ENCODE measurements at places on chromosomes 3 and 15.

DNA sequence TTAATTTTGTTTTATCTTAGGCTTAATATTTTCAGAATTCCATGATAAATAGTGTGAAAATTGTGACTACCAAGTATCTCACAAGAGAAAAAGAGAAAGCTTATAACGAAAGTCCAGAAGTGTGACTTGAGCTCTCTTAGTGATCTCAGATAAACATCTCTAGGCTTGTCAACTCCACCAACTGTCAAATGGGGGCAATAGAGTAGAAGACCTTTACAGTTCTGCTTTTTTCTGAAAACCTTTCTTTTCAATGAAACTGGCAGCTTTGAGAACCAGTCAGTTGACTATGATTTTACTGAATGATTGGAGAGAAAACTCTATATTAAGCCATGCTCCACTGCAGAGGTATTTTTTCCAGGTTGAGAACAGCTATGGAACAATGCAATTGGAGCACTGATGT is 119.2 kb upstream of the TP63 start:
- no peak for DNase-seq

DNA sequence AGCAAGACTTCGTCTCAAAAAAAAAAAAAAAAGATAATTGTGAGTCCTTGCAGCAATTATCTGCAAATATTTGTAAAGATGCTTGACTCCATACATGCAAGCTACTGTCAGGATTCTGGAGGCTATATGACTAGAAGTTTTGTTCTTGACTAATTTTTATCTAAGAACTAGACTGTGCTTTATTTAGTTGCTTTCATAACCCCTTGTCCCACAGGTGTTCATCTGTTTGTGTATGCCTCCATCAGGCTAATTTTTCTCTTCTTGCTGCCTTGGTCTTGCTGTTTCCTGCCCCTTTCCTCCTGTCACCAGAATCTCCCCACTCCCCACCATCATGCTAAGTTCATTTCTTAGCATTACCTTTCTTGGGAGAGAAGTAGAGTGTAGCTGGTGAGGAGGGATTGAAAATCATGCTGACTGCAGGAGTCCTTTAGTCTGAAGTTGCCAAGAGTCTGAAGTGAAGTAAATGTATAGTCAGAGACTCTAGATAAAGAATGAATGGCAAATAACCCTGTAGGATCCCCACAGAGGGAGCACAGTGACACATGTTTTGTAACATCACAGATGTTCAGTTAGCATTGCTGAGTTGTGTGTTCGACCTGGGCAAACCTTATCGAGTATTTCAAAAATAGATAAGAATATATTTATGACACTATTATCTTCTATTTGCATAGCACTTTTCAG is 12.5 kb downstream of the ST3GAL6 start:
- no peak for DNase-seq

- DNase-seq: no peak
Measured at GRCh38 chr3:85342915-85343314, 384.1 kb downstream of the CADM2 start.

DNA sequence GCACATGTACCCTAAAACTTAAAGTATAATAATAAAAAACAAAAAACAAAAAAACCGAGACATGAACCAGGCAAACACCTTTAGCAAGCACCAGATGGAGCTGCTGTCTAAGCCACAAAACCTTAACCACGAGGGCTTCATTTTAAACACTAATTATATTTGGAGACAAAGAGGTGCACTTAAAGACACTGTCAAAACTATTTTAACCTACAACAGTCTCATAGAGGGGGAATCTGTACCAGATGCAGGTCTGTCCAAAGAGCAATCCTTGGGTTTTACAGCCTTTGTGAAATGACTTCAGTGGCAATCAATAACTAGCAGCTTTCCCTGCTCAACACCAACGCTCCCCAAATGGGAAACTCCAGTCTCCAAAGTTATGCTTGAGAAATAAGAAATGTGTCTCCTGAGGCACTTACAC is 115.7 kb upstream of the TSPAN3 start:
- no peak for DNase-seq

DNA sequence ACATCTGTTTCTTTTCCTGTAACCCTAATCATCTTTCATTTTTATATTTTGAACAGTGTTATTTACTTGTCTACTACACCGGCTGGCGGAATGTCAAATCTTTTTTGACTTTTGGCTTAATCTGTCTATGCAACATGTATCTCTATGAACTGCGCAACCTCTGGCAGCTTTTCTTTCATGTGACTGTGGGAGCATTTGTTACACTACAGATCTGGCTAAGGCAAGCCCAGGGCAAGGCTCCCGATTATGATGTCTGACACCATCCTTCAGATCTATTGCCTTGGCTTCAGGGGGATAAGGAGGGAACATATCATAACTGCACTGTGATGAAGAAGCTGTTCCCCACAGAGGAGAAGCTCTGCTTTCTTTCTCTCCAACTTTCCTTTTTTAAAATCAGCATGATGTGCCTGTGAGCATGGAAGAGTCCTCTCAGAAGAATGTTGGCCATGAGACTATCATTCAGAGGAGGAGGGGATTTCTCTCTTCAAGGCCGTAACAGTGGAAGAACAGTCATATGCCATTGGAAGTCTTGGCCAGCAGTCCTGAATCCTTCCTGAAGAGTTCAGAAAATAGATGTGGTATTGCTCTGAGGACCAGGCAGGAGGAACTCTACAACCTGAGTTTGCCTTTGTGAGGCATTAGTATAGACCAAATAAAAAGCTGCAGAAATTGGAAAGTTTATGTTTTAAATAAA is 69.9 kb downstream of the SEC22A start:
- DNase-seq: no peak

GRCh38 chr3:48090166-48090939 is 74.1 kb upstream of the MAP4 start:
- no peak for DNase-seq

DNA sequence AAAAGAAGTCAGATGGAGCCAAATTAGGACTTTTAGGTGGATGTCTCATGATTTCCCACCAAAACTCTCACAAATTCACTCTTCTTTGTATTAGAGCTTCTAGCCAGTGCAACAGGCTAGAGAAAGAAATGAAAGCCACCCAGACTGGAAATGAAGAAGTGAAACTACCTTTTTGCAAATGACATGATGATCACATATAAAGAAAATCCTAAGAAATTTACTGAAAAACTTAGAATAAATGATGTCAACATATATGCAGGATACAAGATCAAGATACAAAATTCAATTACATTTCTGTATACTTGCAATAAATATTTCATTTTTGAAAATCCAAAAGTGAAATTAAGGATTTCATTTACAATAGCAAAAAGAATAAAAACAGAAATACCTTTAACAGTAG is 110.8 kb downstream of the LRIG1 start:
- DNase-seq: no peak

Measured in stimulated activated CD8-positive, alpha-beta memory T cell treated with anti-CD3 and anti-CD28 coated beads, Interleukin-15, amount 100 ng/mL, for 48 hours (primary cell).